ENCODE measurements at places on chromosomes 4 and X.

DNA sequence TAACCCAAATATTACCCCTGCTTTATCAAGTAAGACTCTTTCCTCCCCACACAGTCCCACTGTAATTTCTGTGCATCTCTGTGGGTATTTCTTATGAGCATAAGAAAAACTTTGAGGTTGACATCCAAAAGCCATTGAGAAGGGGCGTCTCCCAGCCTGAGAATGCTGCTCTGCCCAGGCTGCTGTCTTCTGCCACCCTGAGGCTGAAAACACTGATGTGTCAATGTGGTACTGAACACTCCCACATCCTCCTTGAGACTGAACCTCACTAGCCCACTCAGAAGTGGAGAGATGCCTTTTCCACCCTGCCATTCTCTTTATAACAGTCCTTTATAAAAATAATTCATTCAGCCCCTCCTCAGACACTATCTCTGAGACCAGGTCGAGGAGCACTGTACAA lies 120.8 kb downstream of the SMIM20 start:
- DNase-seq: no peak

- DNase-seq: no peak
These were observed 13.9 kb upstream of the PCDH19 start for GRCh38 chrX:100424012-100424411.

DNA sequence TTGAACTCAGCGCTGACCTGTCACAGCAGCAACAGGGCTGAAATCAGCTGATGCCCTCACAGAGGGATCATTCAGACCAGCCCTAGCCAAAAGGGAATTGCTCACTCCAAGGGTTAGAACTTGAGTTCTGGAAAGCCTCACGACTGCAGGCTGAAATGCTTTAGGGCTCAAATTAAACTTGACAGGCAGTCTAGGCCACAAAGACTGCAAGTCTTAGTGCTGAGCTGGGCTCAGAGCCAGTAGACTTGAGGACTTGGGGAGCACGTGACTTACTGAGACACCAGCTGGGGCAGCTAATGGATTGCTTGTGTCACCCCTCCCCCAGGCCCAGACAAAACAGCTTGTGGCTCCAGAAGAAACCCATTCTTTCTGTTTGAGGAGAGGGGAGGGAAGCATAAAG lies 119.0 kb upstream of the SLC6A14 start:
- DNase-seq: no peak

DNA sequence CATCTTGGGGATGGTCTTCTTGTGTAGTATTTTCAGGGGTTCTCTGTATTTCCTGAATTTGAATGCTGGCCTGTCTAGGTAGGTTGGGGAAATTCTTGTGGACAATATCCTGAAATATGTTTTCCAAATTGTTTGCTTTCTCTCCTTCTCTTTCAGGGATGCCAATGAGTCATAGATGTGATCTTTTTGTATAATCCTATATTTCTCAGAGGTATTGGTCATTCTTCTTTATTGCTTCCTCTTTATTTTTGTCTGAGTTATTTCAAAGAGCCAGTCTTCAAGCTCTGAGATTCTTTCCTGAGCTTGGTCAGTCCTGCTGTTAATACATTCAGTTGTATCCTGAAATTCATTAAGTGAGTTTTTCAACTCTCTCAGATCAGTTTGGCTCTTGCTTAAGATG lies 73.1 kb downstream of the MAMLD1 start:
- DNase-seq: no peak

- no peak for DNase-seq
These were observed 102.0 kb downstream of the FNIP2 start for GRCh38 chr4:158870626-158871334.

DNA sequence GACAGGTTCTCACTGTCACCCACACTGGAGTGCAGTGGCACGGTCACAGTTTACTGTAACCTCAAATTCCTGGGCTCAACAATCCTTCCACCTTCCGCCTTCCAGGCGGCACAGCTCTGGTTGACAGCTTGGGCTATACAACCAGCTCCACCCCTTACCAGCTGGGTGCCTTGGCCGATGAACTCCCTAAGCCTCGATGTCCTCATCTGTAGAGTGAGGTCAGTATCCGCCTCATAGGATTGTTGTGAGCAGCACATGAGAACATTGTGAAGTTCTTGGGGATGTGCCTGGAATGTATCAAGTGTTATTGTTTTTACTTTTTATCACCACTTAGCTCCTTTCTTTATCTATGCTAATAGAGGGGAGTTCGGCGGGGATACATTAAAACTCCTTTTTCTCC lies 23.3 kb downstream of the UCHL1 start:
- DNase-seq: no peak

DNA sequence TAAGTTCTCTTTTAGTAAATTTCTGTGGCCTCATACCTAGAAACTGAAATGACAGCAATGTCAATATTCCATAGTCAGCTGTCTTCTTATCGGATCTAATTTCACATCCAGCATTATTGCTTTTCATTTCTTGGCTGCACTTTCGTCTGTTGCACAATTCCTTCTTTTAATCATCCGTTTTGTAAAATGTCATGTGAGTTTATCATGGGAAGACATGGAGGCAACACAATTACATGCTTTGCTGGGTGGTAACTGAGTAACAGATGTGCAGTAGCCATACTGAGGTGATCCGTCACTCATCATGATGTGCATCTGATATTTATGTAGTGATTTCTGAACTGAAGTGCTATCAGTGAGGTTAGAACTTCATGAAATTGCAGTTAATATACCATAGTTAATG lies 68.3 kb upstream of the SLC7A11 start:
- DNase-seq: no peak

GRCh38 chr4:38378478-38378877 lies 285.5 kb upstream of the KLF3 start:
- no peak for DNase-seq

DNA sequence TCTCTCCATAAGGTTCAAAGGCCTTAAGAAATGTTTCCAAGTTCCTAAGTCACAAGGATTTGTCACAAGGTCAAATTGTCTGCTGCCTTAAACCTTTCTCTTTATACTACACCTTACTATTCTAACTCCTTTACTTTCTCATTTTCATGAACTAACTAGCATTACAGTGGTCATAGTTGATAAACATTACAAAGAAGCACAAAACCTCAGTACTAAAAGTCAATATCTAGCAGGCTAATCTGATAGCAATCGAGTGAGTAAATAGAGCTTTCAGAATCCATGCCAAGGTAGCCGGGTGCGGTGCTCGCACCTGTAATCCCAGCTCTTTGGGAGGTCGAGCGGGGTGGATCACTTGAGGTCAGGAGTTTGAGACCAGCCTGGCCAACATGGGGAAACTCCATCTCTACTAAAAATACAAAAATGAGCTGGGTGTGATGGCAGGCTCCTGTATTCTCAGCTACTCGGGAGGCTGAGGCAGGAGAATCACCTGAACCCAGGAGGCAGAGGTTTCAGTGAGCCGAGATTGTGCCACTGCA lies 510.0 kb downstream of the GBA3 start:
- no peak for DNase-seq

DNA sequence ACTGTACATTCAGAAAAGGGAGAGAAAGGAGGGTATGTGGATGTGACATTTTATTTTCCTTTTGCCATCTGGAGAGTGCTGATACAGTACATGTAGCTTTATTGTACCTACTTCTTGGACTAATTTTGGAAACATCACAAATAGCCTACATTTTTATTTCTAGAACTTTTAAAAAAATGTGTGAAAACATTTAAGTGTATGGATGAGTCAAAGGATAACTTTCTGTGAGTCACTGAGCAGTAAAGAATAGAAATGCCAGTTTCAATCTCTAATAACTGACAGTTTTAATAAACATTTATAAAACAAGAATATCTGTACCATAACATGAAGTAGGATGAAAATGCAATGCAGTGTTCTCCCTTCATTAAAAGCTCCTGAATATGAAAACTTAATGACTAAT lies 374.4 kb upstream of the NWD2 start:
- DNase-seq: no peak

GRCh38 chrX:118974908-118975671 lies 672 bp downstream of the LONRF3 start:
- no peak for DNase-seq

DNA sequence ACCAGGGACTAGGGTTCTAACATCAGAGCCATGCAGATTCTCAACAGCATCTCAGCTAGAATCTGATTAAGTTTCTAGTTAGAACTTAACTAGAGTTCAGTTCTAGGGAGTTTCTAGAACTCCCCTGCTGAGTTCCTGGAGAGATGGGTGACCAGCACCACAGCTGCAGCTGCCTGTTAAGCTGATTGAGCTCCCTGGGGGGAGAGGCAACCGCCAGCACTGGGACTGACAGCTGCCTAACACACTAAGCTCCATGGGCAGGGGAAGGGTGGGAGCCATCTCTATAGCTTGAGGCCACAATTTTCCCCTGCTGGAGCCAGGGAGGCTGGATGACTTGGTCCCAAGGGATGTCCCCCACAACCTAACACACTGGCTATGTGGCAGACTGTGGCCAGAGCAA lies 84.2 kb downstream of the CHIC1 start:
- DNase-seq: no peak

GRCh38 chr4:169723207-169723965 lies 34.4 kb downstream of the HPF1 start:
- no peak for DNase-seq

- DNase-seq: no peak
These were observed 60.8 kb downstream of the USP9X start for GRCh38 chrX:41145920-41146608.

All from NCI-H1092 (cell line).